ENCODE measurements at places on chromosomes 4 and X.
A peak's percentile ranks its signal among the peaks of the same experiment; 100 is the strongest.

DNA sequence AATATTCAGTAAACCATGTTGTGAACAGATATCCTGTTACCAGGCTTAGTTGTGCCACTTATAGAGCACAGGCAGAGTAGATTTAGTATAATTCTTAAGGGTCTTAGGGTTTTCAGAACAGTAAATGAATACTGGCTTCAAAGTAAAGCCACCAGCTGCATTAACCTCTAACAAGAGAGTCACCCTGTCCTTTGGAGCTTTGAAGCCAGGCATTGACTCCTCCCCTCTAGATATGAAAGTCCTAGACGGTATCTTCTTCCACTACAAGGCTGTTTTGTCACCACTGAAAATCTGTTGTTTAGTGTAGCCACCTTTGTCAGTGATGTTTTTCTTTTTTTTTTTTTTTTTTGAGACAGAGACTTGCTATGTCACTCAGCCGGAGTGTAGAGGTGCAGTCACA, 77.7 kb downstream of the ALPK1 start:
- DNase-seq: no peak

GRCh38 chr4:26962720-26963119, 102.1 kb downstream of the STIM2 start:
- DNase-seq: no peak

DNA sequence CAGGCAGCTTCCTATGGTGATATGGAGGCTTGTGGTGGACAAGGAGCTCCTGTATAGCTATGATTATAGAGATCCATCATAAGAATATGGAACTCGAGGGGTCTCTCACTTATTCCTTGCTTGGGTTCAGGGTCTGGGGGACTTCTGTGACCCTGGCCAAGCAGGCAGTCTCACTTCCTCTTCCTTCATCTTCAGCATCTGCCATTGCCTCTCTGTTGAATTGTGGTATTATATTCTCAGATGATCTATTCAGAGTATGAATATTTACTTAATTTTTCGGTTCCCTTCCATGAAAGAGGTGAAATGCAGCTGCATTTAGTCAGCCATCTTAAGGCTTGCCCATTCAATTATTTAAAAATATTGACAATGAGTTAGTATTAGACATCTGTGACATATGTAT, 292.9 kb downstream of the SPIN4 start:
- no peak for DNase-seq

- DNase-seq: no peak
Measured at GRCh38 chr4:33302321-33302720, 2582.2 kb downstream of the PCDH7 start.

DNA sequence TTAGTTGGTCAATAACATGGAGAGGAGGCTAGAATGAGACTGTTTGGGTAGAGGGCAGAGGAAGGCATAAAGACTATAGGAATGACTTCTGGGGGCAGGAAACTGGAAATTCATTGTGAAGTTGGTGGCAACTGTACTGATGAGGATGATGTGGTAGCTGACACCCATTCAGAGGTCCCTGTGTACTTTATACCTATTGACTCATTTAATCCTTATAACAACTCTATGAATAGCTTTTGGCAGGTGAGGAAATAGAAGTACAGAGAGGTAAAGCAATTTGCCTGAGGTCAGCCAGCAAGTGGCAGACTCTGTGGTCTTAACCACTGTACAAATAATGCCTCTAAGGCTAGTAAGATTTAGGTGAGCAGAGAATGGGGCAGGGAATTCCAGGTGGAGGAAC, 100.1 kb downstream of the GATB start:
- DNase-seq: no peak

- DNase-seq: no peak
Measured at GRCh38 chr4:111808174-111808573, 337.1 kb upstream of the FAM241A start.

GRCh38 chr4:80266253-80266901, at the start of gene FGF5:
Gene FGF5 (plus strand): TSS chr4:80266664. CDS start chr4:80266825, 161 bp downstream.
- DNase-seq: peak; percentile 64

DNA sequence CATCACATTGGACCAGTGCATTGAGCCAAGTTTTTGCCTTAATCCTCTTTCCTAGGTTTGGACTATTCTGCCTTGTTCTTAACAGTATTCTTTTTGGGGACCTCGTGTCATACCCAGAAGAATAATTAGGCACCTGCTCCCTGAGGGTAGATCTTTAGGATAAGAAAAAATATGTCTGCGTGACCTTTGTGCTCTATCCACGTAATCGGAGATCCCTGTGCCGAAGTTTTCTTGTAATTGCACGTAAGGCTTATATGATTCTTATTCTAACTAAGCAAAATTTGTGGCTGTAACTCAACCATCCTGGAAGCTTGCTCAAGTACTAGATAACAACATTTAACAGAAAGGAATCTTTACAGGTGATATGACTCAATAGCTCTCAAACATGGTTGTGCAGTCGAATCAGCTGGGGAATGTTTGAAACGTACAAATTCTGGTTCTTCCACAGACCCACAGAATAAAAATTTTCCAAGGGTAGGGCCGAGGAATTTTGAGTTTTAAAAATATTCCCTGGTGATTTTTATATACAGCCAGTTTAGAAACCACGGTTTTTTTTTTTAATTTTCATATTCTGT, 344.3 kb downstream of the GBA3 start:
- no peak for DNase-seq

- no peak for DNase-seq
Measured at GRCh38 chr4:151039733-151040132, 24.6 kb upstream of the LRBA start.

GRCh38 chr4:176718881-176719280, 73.8 kb downstream of the VEGFC start:
- DNase-seq: no peak

DNA sequence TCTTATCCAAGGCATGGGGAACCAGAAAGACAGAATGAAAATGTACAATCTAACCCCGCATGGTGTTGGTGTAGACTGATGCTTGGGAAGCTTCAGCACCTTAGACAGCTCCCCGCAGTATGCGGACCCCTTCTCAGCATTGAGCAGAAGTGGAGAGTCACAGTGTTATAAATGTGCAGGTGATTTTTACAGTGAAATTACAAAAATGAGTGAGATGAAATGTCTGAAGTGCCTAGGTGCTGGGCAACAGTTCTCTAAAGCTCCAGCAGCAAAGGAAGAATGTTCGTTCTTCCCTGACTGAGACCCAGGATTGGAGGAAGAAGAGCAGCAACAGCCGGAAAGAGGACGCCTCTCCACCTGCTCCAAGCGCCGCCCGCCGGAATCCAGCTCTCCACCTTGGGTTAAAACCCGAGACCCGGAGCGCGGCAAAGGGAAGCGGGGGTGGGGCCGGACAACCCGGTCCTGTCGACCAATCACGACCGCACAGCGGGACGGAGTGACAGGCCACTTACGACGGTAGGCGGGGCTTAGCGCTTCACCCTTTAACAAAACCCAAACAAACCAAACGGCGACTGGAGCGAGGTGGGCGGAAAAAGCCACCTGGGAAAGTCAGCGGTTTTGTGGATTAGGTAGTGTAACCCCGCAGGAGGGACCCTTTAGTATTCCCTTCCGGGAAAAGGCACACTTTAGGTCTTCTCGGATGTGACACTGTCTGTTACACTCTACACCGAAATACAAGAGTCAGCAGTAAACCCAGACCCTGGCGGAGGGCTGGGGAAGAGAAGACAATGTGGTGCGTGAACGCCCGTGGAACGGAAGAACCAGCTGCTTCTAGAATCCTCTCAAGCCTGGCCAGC, at the start of gene GLRA3:
Gene GLRA3 (minus strand): TSS at position 403 of the 857 bp plus-strand sequence. CDS start 436 bp downstream, outside the sequence.
- peak; percentile 98 for DNase-seq

- no peak for DNase-seq
Measured at GRCh38 chrX:37676811-37677210, 8.8 kb upstream of the XK start.

DNA sequence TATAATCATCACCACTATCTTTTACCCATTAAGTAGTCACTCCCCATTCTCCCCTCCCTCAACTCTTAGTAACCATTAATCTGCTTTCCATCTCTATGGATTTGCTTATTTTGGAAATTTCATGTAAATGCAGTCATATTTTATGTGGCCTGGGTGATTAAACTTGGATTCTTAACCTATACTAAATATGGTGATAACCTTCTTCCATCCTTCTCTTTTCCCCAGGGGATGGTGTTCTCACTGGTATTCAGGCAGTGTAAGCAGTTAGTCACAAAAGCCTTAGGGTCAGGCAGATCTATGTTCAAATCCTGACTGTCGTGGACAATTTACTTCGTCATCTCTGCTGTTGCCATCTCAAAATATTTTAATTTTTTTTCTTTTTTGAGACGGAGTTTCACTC, 29.6 kb downstream of the RAB40AL start:
- no peak for DNase-seq

DNA sequence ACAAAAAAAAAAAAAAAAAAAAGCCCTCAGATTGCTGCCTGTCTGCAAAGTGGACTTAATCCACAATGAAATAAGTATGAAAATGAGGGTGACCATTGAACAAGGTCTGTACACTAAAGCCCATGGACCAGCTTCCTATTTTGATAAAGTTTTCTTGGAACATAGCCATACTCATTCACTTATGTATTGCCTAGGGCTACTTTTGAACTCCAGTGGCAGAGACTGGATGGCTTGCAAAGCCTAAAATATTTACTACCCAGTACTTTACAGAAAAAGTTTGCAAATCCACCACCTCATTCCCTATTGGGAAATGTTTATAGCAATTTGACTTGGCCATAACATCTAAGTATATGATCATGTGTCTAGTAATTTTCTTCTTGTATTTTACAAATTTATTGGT, 481.7 kb downstream of the NAF1 start:
- no peak for DNase-seq

GRCh38 chr4:1744552-1744951, 23.2 kb downstream of the TACC3 start:
- no peak for DNase-seq

DNA sequence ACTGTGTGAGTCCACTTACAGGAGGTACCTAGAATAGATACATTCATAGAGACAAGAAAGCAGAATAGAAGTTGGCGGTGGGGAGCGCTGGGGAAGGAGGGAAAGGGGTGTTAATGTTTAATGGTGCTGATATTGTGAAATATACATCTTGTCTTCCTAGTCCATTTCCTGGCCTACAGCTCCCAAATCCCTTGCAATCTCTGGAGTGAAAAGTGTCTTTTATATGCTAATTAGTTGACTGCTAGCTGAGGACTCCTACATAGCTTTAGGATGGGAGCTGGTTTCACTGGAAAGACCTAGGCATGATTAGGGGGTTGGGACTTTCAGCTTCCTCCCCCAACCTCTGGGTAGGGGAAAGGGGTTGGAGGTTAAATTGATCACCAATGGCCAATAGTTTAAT, 36.0 kb downstream of the FUNDC1 start:
- DNase-seq: peak; percentile 2

GRCh38 chr4:108449129-108449528, 171.2 kb upstream of the RPL34 start:
- DNase-seq: no peak

DNA sequence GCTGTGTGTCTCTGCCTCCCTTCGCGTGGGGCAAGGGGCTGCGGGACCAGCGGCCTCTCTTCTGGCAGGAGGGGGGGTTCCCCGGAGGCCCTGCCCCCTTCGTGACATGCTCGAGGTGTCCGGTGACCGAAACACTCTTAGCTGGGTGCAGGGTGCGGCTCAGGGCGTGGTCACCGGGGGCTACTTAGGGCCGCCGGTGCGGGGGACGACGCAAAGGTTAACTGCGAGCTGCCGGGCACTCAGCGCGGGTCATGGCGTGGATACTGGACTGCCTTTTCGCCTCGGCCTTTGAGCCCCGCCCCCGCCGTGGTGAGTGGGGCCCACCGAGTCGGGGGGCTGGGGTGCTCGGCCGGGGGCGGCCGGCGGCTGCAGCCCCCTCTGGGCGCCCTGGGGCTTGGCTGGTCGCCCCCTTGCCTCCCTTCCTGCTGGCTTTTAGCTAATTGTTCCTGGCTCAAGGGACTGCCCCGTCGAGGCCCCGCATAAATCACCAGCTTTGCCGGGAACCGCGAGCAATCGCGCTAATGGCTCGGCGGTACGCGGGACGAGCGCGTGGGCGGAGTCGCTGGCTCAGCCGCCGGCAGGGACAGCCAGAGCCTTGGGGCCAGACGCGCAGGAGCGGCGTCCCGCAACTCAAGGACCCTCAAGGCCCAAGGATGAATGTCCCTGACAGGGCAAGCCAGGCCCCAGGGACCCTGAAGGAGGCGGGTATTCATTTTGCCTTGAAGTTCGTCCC, at the start of gene ARHGAP36:
Gene ARHGAP36 (plus strand): TSS at position 211 of the 733 bp plus-strand sequence. CDS start 23,320 bp downstream, outside the sequence.
- DNase-seq: peak; percentile 56

- no peak for DNase-seq
Measured at GRCh38 chr4:104728380-104729122, 233.9 kb upstream of the CXXC4 start.

- DNase-seq: peak; percentile 77
Measured at GRCh38 chr4:37685823-37686372, 278 bp downstream of the RELL1 start.

DNA sequence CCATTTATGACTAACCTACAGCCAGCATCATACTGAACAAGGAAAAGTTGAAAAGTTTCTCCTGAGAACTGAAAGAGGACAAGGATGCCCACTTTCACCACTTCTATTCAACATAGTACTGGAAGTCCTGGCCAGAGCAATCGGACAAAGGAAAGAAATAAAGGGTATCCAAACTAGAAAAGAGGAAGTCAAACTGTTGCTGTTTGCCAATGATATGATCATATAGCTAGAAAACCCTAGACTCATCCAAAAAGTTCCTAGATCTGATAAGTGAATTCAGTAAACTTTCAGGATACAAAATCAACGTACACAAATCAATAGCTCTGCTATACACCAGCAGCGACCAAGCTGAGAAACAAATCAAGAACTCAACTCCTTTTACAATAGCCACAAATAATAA, 64.5 kb downstream of the CENPC start:
- DNase-seq: no peak

DNA sequence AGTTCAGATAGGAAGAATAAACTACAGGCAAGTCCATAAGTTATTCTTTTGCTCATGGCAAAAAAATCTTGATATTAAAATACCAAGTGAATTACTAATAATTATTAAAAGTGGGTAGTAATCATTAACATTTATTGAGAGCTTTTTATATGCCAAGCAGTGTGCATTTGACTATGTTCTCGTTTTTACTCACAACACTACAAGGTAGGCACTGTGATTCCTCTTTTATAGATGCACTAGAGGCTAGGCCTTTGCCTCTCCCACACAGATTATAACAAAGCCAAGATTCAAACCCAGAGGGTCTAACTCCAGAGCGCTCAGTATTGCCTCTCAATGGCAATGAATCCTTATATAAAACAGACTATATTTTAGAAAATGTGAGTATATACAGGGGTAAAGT, 254.2 kb downstream of the NAF1 start:
- DNase-seq: no peak

- DNase-seq: no peak
Measured at GRCh38 chr4:175459571-175459970, 352.5 kb downstream of the GPM6A start.

- peak; percentile 25 for DNase-seq
Measured at GRCh38 chr4:78162821-78163220, 105.7 kb downstream of the FRAS1 start.

GRCh38 chr4:74202062-74202586, 44.2 kb downstream of the MTHFD2L start:
- DNase-seq: no peak

DNA sequence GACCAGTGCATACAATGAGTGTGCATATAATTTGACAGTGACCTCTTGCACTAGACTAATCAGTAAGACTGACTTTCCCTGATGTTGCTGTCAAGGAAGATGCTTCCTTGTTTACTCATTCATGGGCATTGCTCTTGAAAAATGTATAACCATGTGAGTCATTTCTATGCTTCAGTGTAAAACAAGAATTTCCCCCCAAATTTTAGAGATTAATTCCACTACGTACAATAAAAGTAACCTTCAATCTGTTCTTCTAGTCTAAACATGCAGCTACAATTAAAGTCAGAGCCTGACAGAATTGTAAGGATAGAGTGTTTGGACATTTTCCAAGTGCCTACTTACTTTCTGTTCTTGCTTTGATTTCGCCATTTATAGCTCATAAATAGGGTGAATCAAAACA, 935.7 kb downstream of the RAPGEF2 start:
- no peak for DNase-seq

Measured in neural progenitor cell (in vitro differentiated cells).